LHCN-M2 (cell line): ENCODE measurements at places on chromosomes 1 and 21. TPM values are rescaled to one million over a fixed set of nuclear protein-coding genes. Genes with fewer than 3 reads are reported as not detected.

Gene SLAMF9
- total RNA-seq = not detected in 2 replicates

Gene LHX8
- total RNA-seq = not detected in 2 replicates

Gene SYCP1
- not detected in 2 replicates for total RNA-seq

Gene PGLYRP3
- total RNA-seq = not detected in 2 replicates

Gene MTHFR
- 7.8 and 11.7 TPM in 2 replicates for total RNA-seq

Gene COL24A1
- total RNA-seq = 0.26 and 0.34 TPM in 2 replicates
